Natural killer cell treated with Interleukin-12 subunit alpha and Interleukin-12 subunit beta and Interleukin-15 and Interleukin-18, amount 100 ng/mL, for 72 hours (primary cell): ENCODE measurements at places on chromosomes 3 and 15.

- H3K27ac ChIP-seq = no peak overlapping the region
These were observed 21.4 kb downstream of the CCDC191 start for GRCh38 chr3:114034787-114035545.

DNA sequence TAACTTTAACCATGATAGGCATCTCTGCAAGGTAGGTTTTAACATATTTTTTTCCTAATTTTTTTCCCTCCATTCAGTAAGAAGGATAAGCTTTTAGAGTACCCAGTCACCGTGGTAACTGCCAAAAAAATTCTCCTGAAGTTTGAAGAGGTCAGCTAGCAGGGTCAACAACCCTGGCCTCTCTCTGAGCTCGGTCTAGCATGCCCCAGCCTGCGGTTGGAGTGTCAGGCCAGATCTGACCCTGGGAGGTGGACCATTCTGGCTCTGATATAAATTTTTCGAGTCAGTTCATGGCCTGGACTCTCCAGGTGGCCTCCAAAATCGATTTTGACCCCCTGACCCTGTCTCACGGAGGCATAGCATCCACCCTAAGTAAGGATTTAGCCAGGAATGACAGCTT lies 29.7 kb downstream of the SOX2 start:
- DNase-seq = no peak
- H3K27me3 ChIP-seq = no peaks in the 10 kb centered on the region
- H3K36me3 ChIP-seq = no peaks in the 10 kb centered on the region

GRCh38 chr15:74419432-74419831 lies 14.3 kb downstream of the SEMA7A start:
- peak overlapping the region; percentile 86 for H3K27ac ChIP-seq
- no peak overlapping the region for H3K4me3 ChIP-seq
- H3K4me1 ChIP-seq = peaks cover 36% of the 10 kb centered on the region
- H3K36me3 ChIP-seq = peaks cover 7% of the 10 kb centered on the region
- no peaks in the 10 kb centered on the region for H3K27me3 ChIP-seq

GRCh38 chr3:148937467-148938255 lies 53.7 kb upstream of the GYG1 start:
- peaks cover 24% of the 10 kb centered on the region for H3K27me3 ChIP-seq
- no peaks in the 10 kb centered on the region for H3K36me3 ChIP-seq
- H3K27ac ChIP-seq = no peak overlapping the region
- no peak overlapping the region for H3K4me3 ChIP-seq
- DNase-seq = no peak

DNA sequence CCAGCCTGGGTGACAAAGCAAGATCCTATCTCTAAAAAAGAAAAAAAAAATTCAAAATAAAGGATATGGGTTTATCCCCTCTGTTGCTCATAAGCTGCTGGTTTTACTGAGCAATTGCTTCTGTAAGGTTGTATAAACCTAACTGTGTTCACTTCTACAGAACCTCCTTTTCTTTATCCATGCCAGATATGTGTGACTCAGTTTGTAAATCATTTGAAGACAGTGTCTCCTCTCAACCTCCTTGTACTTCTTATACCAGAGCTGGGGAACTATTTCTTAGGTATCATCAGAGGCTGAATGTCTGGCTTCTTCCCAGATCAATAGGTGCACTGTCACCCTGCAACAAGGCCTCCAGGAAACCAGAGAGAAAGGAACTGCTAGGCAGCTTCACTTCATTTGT lies 273.8 kb downstream of the CD47 start:
- DNase-seq = no peak
- H3K4me1 ChIP-seq = no peaks in the 10 kb centered on the region
- no peaks in the 10 kb centered on the region for H3K36me3 ChIP-seq
- no peak overlapping the region for H3K27ac ChIP-seq
- H3K4me3 ChIP-seq = no peak overlapping the region

DNA sequence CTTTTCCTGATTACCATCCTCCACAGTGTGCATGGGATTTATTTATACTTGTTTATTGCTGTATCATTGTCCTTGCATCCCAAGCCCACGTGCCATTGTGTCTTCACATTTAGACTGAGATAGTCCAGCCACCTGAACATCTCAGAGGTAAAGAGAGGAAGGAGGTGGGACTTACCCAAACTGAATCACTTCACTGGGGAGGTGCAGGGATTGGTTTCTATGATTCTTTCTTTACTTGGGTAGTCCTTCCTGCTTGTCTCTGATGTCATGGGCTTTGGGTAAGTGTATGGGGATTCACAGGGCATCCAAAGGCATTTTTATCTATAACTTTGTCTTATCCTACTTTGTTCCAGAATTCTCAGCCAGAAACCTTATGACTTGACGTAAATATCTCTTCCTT lies 141.5 kb upstream of the UMPS start:
- H3K27me3 ChIP-seq = peaks cover 24% of the 10 kb centered on the region
- H3K4me1 ChIP-seq = peaks cover 21% of the 10 kb centered on the region
- no peak for DNase-seq
- H3K36me3 ChIP-seq = no peaks in the 10 kb centered on the region

DNA sequence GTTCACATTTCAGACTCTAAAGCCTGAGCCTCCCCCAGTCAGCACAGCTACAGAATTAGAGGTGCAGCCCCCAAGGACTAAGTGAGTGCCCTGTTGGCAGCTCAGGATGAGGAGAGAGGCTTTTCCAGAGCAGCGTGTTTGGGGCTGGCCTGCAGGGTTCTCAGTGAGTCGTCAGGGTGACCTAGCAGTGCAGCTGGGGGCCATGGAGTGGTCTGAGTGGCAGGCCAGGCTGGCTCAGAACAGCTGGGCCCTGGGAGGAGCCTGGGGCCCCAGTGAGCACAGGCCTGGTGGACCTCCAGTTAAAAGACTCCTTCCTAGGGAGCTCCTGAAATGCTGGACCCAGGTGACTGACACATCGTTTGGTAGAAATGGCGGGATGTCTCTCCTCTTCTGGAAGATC lies 108.3 kb downstream of the SLC49A4 start:
- H3K27me3 ChIP-seq = peaks cover 7% of the 10 kb centered on the region
- no peak for DNase-seq
- no peaks in the 10 kb centered on the region for H3K36me3 ChIP-seq
- no peak overlapping the region for H3K27ac ChIP-seq

DNA sequence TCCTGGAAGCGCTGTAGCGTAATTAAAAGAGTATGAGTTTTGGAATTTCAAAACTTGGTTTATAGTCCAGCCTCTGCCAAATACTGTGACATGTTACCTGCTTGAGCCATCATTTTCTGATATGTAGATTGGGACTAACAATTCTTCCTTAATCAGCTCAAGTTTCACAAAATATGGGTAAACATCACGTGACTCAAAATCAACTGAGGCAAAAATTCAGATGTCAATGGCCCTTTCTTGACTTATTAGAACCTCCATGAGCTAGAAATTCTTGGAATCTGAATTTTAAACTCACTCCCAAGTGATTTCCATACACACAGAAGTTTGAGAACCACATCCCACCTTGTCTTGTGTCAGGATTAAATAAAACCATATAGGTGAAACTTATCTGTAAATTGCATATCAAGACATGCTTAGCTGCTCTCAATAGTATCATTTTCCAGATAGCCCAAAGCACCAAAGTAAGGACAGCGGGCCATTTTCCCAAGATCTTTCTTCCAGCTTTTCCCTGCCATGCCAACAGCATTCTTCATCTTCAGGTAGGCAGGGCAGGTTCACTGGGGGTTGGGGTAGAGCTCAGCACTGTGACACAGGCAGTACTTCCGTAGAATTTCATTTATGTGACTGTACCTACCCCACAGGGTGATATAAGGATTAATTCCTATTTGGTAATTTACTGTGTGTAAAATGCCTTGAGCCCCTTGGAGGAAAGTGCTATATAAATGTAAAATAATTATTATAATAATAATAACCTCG lies 379.0 kb downstream of the TIGIT start:
- H3K27me3 ChIP-seq = no peaks in the 10 kb centered on the region
- no peak for DNase-seq
- peaks cover 5% of the 10 kb centered on the region for H3K4me1 ChIP-seq
- H3K36me3 ChIP-seq = no peaks in the 10 kb centered on the region
- no peak overlapping the region for H3K27ac ChIP-seq

DNA sequence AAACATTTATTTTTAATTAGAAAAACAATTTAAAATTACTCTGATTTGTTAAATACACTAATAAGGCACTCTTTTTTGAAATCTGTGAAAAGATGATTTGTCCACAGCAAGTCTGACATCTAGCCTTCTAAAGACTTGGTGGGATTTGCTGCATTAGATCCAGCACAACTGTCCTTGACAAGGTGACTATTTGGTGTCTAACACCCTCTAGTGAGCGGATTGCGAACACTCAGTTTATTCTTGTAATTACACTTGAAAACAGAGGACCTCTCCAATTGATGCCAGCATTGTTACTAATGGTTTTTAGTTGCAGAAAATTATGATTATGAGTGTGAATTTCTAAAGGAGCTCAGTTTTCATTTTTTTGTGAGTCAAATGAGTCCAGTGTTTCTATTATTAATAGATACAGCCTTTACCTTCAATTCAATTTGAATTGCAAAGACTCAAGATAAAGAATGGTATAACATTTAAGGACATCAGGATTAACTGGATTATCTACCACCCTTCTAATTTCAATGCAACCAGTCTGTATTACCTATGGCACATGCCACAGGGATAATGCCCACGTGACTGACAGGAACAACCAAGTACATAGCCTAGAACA lies 29.7 kb upstream of the STRIT1 start:
- H3K4me1 ChIP-seq = no peaks in the 10 kb centered on the region
- no peaks in the 10 kb centered on the region for H3K27me3 ChIP-seq
- DNase-seq = no peak
- H3K4me3 ChIP-seq = no peak overlapping the region

DNA sequence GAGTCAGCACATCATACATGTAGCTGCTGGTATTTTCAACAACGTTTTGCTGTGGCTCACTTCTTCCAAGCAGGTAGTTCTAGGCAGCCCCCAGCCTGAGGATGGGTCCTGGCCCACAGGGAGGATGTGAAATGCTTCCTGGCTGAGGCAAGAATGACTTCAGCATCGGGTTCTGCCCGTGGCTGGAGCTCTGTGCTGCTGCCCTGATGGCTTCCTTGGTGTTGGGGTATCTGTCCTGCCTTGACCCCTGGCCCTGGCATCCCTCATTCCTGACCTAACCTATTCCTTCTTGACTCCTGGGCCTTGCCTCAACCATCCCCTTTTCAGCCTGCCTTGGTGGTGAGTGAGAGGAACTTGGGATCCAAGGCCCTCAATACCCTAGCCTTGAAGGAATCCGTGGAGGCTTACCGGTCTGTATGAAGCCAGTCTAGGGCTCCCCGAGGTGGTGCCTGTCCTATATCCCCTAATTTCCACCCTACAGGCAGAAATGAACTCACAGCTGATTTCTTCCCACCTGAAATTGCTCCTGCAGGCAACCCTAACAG lies 300.6 kb downstream of the TLE3 start:
- H3K27me3 ChIP-seq = peaks cover 23% of the 10 kb centered on the region
- H3K27ac ChIP-seq = no peak overlapping the region
- H3K36me3 ChIP-seq = no peaks in the 10 kb centered on the region
- peaks cover 4% of the 10 kb centered on the region for H3K4me1 ChIP-seq
- no peak for DNase-seq

- no peaks in the 10 kb centered on the region for H3K36me3 ChIP-seq
- H3K4me3 ChIP-seq = no peak overlapping the region
- DNase-seq = no peak
- H3K4me1 ChIP-seq = no peaks in the 10 kb centered on the region
- no peak overlapping the region for H3K27ac ChIP-seq
These were observed 705.8 kb downstream of the NR2F2 start for GRCh38 chr15:97036301-97036700.

- H3K36me3 ChIP-seq = peaks cover 6% of the 10 kb centered on the region
- DNase-seq = no peak
- H3K4me3 ChIP-seq = no peak overlapping the region
- H3K4me1 ChIP-seq = peaks cover 41% of the 10 kb centered on the region
- H3K27me3 ChIP-seq = no peaks in the 10 kb centered on the region
- no peak overlapping the region for H3K27ac ChIP-seq
These were observed 1.1 kb downstream of the FAM131A start for GRCh38 chr3:184338511-184338945.

- no peaks in the 10 kb centered on the region for H3K4me1 ChIP-seq
- H3K27me3 ChIP-seq = peaks cover 35% of the 10 kb centered on the region
- no peak overlapping the region for H3K4me3 ChIP-seq
- no peak for DNase-seq
- H3K27ac ChIP-seq = no peak overlapping the region
These were observed 41.0 kb downstream of the AQP9 start for GRCh38 chr15:58179206-58179605.

DNA sequence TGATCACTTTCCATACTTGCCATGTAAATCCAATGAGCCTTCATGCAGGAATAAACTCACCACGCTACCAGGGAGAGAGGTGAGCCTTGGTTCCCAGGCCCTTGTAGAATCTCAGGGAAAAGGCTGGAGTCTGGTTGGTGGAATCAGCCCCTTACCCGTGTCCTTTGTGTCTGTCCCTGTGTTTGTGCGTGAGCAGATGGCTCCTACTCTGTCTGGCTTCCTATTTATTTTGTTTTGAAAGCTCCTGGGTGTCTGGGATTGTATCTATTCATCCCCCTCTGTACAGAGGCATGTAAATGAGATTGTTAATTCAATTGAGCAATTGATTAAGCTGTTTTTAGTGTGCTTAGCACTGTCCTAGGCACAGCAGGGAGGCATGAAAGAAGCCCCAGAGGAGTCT lies 278.1 kb downstream of the THSD4 start:
- H3K27me3 ChIP-seq = peaks cover 46% of the 10 kb centered on the region
- no peak overlapping the region for H3K27ac ChIP-seq
- no peak for DNase-seq
- H3K36me3 ChIP-seq = no peaks in the 10 kb centered on the region
- no peak overlapping the region for H3K4me3 ChIP-seq
- no peaks in the 10 kb centered on the region for H3K4me1 ChIP-seq

- DNase-seq = no peak
- no peaks in the 10 kb centered on the region for H3K4me1 ChIP-seq
- no peak overlapping the region for H3K27ac ChIP-seq
- H3K4me3 ChIP-seq = no peak overlapping the region
- H3K27me3 ChIP-seq = peaks cover 7% of the 10 kb centered on the region
- H3K36me3 ChIP-seq = no peaks in the 10 kb centered on the region
These were observed 261.6 kb upstream of the THRB start for GRCh38 chr3:24756101-24756888.

DNA sequence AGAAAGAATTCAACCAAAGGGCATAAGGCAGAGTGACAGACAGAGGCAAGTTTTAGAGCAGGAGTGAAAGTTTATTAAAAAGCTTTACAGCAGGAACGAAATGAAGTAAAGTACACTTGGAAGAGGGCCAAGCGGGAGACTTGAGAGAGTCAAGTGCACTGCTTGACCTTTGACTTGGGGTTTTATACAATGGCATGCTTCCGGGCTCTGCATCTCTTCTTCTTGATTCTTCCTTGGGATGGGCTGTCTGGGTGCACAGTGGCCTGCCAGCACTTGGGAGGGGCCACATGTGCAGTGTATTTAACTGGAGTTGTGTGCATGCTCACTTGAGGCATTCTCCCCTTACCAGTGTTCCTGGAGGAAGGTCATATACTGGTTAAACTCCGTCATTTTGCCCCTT lies 30.4 kb upstream of the KLHL25 start:
- H3K4me3 ChIP-seq = no peak overlapping the region
- no peak for DNase-seq
- H3K27ac ChIP-seq = no peak overlapping the region
- H3K27me3 ChIP-seq = no peaks in the 10 kb centered on the region

DNA sequence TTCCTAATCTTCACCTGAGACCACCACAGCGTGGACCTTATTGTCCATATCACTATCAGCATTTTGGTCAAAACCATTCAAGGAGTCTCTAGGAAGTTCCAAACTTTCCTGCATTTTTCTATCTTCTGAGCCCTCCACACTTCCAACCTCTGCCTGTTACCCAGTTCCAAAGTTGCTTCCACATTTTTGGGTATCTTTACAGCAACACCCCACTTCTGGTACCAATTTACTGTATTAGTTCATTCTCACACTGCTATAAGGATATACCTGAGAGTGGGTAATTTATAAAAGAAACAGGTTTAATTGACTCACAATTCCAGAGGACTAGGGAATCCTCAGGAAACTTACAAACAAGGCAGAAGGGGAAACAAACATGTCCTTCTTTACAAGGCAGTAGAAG lies 103.3 kb upstream of the CBLB start:
- H3K27me3 ChIP-seq = no peaks in the 10 kb centered on the region
- no peak overlapping the region for H3K27ac ChIP-seq
- H3K4me1 ChIP-seq = no peaks in the 10 kb centered on the region
- H3K36me3 ChIP-seq = peaks cover 20% of the 10 kb centered on the region
